ENCODE measurements at places on chromosomes 12 and 14.

DNA sequence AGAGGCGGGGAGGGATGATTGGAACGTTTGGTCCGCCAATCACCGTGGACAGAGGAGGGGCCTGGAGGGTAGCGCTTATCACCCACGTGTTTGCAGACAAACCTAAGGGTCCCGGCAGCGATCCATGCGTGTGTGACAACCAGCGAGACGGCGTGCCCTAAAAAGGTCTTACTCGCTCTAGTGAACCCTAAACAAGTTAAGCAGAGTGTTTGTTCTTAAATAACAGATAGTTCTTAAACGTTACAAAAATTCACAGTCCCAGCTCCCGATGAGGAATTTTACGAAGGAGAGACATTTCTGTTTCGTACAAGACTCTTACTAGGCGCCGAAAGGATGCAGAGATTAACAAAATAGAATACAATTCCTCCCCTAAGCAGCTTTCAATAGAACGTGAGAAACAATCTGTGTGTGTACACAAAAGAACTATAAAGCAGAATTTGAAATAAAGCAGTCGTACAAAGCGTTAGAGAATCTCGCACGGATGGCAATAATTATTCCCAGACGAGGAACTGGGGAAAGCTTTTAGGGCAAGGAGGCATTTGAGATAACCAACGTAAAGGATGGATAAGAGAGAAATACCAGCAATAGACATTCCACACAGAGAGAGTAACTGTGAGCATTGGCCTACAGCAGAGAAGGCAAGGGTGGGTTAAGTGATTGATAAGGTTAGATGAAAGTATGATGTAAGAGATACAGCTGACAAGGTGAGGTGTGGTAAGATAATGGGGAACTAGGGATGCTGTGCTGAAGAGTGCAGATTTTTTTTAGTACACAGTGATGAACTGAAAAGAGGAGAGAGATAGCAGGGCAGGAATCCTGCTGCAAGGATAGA lies 831 bp upstream of the RPS6KA5 start:
- DNase-seq, result no peak

GRCh38 chr12:552466-552865 lies 92.7 kb downstream of the B4GALNT3 start:
- no peak for DNase-seq

DNA sequence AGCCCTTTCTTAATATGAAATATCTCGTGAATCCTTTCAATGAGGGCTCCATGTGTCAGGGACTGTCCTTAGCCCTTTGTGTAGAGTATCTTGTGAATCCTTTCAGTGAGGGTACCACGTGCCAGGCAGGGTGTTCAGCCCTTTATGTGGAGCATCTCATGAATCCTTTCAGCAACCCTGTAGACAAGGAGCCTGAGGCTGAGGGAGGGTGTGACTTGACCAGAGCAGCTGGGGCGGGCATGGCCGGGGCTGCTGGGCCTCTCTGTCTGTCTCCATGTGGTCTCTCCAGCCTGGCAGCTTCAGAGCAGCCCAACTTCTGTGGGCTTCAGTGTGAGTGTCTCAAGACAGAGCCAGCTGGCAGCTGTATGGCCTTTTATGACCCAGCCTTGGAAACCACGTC lies 140.2 kb downstream of the AACS start:
- no peak for DNase-seq

DNA sequence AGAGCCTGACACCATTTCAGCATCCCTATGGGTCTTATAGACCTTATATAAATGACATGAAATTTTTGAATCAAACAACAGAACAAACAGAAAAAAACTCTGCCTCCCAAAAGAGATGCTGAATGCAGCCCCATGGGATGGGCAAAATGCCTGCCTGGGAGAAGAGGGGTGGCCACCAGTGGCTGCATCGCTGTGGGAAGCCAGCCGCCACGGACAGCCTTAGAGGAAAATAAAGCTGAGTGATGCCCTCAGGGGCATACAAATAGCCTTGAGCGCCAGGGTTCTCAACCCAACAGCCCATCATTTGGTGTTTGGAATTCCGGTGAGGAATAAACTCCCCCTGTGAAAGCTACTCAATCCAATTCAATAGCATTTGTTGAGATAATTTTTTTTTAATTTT lies 22.9 kb downstream of the SYNE3 start:
- DNase-seq, result no peak

- DNase-seq, result peak; percentile 84
Measured at GRCh38 chr12:23760495-23760894, 189.0 kb downstream of the SOX5 start.

Data from NCI-H1092 (cell line).